ENCODE measurements at places on chromosomes 3 and 15.

GRCh38 chr3:197372047-197372661 lies 73.7 kb upstream of the DLG1 start:
- DNase-seq = no peak

- no peak for DNase-seq
These were observed 127.2 kb upstream of the IQSEC1 start for GRCh38 chr3:13200465-13200864.

GRCh38 chr3:42511201-42511600 lies 8.8 kb downstream of the VIPR1 start:
- DNase-seq = no peak

GRCh38 chr3:169846458-169847193 lies 23.1 kb downstream of the LRRC31 start:
- no peak for DNase-seq

GRCh38 chr15:40787991-40788390 lies 18.2 kb downstream of the C15orf62 start:
- DNase-seq = no peak

DNA sequence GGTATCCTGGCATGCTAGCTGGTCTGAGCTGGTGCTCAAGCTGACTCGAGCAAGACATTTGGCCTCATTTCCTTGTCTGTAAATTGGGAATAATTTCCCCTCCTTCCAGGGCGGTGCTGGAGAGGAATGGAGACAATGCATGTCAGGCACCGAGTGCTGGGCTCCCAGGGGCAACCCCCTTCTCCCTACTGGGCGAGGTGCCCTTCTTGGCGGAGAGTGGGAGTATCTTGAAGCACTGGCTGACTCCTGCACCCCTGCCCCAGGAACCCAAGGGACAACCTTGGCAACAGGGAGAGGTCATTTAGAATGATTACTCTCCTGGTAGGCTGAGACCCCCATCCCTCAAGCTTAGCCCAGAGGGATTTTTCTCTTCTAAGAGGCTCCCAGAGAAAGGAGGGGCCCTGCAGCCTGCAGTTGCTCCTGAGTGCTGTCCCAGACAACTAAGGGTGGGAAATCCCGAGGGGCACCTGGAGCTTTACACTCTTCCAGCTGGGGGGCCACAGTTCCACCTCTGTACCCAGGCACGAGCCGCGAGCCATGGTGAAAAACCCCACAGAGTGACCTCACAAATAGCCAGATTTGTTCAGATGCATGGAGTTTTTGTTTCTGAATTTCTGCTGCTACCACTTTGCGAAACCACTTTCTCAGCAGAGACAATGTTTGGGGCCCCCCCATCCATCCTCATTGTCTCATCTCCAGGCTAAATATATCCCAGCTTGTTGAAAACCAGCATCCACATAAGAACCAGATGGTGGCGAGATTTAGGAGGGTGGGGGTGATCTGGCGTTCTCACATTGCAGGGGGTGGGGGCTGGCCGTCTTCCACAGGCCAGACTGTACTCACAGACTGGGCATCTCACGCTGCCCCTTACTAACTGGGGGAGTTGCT lies 44.8 kb downstream of the ABTB1 start:
- DNase-seq = no peak

- DNase-seq = no peak
These were observed 41.3 kb upstream of the RPL32 start for GRCh38 chr3:12882336-12883310.

DNA sequence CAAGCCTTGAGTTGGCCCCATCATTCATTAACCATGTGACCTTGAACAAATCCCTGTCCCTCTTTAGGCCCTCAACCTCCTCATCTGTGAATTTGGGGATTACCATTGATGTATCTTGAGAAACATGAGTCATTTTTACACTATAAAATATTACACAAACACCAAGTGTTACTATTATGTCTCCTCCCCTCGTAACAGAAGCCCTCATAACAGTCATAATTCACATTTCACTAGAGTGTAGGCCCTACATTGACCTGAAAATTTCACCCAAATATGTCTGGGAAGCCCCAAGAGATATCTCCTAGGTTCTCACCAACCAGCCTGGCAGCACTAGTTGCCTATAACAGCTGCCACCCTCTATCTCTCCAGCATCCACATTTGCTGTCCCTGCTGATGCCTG lies 15.8 kb upstream of the SLC6A1 start:
- no peak for DNase-seq

GRCh38 chr3:88078932-88079331 lies 19.9 kb downstream of the ZNF654 start:
- no peak for DNase-seq

DNA sequence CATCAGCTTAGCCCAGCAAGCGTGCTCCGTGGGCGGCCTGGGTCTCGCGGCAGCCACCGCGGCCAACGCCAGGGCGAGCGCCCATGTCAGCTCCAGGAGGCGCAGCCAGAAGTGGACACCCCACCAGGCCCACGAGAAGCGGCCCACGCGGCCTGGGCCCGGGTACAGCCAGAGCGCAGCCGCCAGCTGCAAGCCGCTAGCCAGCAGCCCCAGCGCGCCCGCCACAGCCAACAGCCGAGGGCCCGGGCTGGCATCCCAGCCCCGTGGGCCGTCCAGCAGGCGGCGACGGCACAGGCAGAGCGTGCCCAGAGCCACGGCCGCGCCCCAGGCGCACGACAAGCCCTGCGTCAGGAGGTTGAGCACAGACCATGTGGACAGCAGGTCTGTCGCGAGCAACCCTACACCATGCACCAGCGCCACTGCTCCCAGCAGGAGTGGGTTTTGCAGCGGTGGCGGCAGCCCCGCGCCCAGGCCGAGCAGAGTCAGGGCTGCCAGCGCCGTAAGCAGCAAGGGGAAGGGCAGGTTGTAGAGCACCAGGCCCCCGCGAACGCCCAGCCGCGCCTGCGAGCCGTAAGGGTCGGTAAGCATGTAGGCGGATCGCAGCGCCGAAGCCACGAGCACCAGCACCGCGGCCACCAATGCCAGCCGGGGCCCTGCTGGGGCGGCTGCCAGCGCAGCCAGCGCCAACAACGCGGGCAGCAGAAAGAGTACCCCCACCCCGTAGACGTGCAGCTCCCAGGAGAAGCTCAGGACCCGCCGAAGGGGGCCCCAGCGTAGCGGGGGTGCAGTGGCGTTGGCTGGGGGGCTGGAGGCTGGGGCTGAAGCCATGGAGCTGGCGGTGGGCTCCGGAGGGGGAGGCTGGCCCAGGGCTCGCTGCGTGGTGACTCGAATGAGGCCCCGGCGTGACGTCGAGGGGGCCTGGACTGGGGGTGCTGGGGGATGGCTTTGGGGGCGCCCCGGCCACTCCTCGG lies 4.9 kb downstream of the PRRT3 start:
- DNase-seq = no peak

DNA sequence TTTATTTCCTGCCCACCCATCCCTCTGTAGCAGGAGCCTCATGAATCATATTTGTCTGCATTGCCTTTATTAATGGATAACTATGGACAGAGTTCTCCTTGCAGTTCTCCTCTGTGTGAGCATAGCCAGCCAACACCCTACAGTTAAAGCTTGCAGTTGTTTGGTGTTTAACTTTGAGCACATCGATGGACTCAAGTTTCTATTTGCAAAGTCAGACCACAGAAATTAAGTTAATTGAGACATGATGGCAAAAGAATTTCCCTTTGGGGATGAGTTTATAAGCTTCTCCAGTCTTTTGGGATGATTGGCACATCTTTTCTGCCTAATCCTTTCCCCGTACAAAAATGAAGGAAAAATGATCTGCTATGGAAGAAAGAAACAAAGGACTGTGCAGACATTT lies 398.9 kb upstream of the THBS1 start:
- DNase-seq = no peak

DNA sequence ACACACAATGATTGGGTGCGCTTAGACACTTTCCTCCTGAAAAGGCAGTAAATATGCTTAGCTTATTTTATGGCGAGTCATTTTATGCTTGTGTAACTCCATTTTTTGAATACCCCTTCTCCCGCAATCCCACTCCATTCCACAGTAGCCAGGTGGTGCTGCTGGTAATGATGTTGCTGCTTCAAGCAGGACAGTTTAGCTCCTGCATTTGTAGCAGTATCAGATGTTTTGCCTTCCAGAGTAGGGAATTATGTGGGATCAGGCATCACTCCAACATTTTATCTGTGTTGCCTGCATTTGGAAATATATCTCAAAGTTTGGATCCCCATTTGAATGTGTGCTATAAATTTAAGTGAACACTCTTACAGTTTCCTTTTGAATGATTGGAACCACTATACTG lies 302.1 kb upstream of the SGO1 start:
- no peak for DNase-seq

DNA sequence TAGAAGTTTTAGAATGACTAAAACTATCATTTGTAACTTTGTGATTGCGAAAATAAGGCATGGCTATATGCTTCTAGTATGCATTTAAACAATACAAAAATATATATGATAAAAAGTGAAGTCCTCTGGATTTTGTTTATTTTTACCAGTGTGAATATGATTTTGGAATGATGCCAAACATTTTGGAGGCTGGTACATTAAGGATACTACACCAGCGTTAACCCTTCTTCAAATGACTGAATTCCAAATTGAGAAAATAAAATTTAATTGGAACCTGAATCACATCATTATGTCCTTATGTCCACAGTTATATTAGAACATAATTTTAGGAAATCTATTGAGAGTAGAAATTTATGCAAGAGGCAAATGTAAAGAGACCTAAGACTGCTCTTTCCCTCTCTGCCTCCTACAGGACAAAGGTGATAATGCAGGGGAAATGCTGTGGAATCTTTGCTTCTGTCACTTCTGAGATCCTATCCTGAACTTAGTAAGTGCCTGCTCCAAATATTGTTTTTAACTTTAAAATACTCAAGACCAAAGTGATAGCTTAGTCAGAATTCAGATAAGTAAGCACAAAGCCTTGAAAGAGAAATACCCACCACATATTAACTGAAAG lies 121.1 kb upstream of the NANOGP8 start:
- no peak for DNase-seq

DNA sequence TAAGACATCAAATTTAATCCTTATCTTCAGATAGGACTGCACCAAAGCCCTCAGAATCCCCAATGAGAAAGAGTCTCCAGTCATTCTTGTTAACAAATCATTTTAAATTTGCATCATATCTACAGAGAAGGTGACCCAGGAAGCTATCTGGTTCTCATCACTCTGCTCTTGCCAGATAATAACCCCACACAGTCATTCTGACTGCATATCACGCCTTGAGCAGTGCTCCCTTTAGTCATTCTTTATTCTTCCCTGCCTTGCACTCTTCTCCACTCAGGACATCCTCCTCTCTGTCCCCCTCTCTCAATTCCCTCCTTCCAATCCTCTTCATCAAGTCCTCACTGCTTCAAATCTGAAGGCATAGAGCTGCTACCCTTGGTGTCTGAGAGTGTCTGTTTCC lies 83.7 kb upstream of the COL6A6 start:
- no peak for DNase-seq

- no peak for DNase-seq
These were observed 37.2 kb downstream of the MGLL start for GRCh38 chr3:127784865-127785710.

DNA sequence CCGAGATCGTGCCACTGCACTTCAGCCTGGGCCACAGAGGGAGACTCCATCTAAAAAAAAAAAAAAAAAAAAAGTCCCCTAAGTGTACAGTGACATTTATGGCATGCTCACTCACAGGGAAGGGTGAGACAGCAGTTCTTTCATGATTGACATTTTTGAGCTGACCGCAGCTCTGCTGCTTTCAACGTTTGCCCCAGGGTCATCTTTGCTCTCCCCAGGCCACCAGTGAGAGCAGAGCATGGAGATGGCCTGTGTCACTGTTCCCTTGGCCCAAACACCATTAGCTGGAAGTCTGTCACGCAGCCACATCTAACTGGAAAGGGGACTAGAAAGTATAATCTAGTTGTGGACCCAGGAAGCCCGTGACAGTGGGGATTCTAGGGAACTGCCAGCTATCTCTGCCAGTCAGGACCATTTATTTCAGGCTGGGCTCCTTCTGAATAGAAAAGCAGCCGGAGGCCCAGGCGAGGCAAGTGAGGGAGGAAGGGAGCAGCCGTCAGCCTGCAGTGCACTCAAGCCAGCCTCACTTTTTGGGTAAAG lies 193.4 kb upstream of the HES1 start:
- no peak for DNase-seq

DNA sequence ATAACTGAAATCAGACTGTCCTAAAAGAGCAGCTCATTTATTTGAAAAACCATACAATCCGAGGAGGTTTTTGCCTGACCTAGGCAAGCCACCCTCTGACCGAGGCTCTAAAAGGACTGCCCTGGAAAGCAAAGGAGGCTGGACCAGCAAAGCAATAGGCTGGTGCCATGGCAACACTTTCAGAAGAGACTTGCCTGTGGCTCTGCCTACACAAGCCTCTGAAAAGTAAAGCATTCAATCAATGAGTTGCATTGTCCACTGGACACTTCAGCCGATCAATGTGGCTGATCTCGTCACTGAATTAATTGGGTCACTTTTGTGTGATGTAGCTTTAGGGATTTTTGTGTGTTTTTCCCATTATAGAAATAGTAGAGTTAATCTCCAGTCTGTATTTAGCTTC lies 99.1 kb upstream of the SEMA6D start:
- DNase-seq = no peak

GRCh38 chr3:195095035-195095703 lies 175.8 kb downstream of the XXYLT1 start:
- DNase-seq = no peak

GRCh38 chr3:100047455-100048141 lies 66.7 kb downstream of the FILIP1L start:
- no peak for DNase-seq

- DNase-seq = no peak
These were observed 124.3 kb upstream of the ATP2B2 start for GRCh38 chr3:10629671-10630040.

GRCh38 chr3:39025222-39025970 lies 26.3 kb downstream of the SCN11A start:
- no peak for DNase-seq

GRCh38 chr15:48721061-48721810 lies 75.7 kb upstream of the FBN1 start:
- no peak for DNase-seq

GRCh38 chr3:59171491-59171890 lies 121.7 kb upstream of the CFAP20DC start:
- no peak for DNase-seq

DNA sequence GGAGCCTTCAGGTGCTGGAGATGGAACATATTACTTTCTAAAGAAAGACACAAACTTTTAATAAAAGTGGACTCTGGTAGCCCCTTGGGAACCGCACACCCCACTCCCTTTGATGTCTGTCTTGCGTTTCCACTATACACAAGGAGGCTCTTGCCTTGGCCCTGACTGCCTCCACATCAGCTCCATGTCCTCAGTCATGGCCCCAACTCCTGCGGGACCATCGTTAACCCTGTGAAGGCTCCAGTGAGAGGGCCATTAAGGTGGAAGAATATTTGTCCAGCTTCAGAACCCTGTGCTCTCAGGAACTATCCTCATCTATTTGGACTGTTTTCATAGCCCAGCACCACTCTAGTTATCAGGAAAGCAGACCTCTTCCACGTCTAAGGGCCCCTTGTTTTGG lies 16.1 kb upstream of the BFSP2 start:
- no peak for DNase-seq

GRCh38 chr3:32082721-32083120 lies 23.7 kb upstream of the GPD1L start:
- DNase-seq = no peak
